ENCODE measurements at places on chromosomes 13 and 19.

- no peaks in the 10 kb centered on the region for H3K36me3 ChIP-seq
- H3K27ac ChIP-seq: no peak overlapping the region
- H3K4me3 ChIP-seq: no peak overlapping the region
- DNase-seq: no peak
Observed at GRCh38 chr13:76641056-76641455, 245.1 kb downstream of the KCTD12 start.

- H3K36me3 ChIP-seq: no peaks in the 10 kb centered on the region
- no peak for DNase-seq
- no peaks in the 10 kb centered on the region for H3K4me1 ChIP-seq
- no peak overlapping the region for H3K27ac ChIP-seq
- peaks cover 28% of the 10 kb centered on the region for H3K27me3 ChIP-seq
- H3K4me3 ChIP-seq: no peak overlapping the region
Observed at GRCh38 chr19:17457616-17458015, 3.1 kb downstream of the NXNL1 start.

DNA sequence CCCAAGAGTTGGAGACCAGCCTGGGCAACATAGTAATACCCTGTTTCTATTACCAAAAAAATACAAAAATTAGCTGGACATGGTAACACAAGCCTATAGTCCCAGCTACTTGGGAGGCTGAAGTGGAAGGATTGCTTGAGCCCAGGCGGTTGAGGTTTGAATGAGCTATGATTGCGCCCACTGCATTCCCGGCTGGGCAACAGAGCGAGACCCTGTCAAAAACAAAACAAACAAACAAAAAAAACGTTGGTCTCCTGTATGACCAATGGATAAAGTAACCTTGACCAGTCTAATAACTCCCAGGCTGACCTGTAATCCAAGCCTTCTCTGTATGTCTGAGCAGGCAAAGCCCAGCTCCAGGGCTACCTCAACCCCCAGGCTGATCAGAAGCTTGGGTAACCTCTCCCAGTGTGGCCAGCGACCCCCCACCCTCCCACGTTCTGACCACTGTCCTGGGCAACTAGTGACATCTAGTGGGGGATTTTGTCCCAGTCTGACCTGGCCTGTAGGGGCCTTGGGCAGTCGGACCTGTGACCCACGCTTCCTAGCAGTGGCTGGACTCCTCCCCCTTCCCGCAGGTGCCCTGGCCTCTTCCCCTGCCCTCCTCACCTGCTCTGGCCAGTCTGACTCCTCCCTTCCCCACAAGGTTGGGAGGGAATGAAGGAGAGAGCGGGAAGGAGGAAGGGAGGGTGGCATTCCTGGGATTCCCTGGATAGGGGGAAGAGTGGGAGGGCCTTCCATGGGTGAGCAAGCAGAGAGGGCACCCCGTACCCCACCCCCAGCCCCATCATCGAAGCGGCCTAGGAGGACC, 1.0 kb upstream of the BCAM start:
- no peak overlapping the region for H3K4me3 ChIP-seq
- peaks cover 4% of the 10 kb centered on the region for H3K27me3 ChIP-seq
- no peaks in the 10 kb centered on the region for H3K36me3 ChIP-seq
- no peak for DNase-seq

- no peaks in the 10 kb centered on the region for H3K36me3 ChIP-seq
- H3K4me1 ChIP-seq: peaks cover 2% of the 10 kb centered on the region
- no peak overlapping the region for H3K4me3 ChIP-seq
- no peak for DNase-seq
Observed at GRCh38 chr19:1764729-1765128, 11.4 kb downstream of the ONECUT3 start.

- peak; percentile 83 for DNase-seq
- no peak overlapping the region for H3K27ac ChIP-seq
- H3K4me1 ChIP-seq: peaks cover 40% of the 10 kb centered on the region
- peaks cover 4% of the 10 kb centered on the region for H3K27me3 ChIP-seq
- no peak overlapping the region for H3K4me3 ChIP-seq
Observed at GRCh38 chr19:54390942-54391577, 24.2 kb upstream of the TTYH1 start.

GRCh38 chr19:55262359-55262758, 3.5 kb upstream of the PPP6R1 start:
- H3K36me3 ChIP-seq: peaks cover 15% of the 10 kb centered on the region
- DNase-seq: no peak
- no peak overlapping the region for H3K4me3 ChIP-seq
- no peak overlapping the region for H3K27ac ChIP-seq
- peaks cover 13% of the 10 kb centered on the region for H3K4me1 ChIP-seq
- no peaks in the 10 kb centered on the region for H3K27me3 ChIP-seq

GRCh38 chr13:106139377-106139776, 396.1 kb downstream of the EFNB2 start:
- no peak overlapping the region for H3K4me3 ChIP-seq
- H3K27ac ChIP-seq: no peak overlapping the region
- H3K36me3 ChIP-seq: no peaks in the 10 kb centered on the region
- no peak for DNase-seq

- no peak for DNase-seq
- no peaks in the 10 kb centered on the region for H3K27me3 ChIP-seq
- no peaks in the 10 kb centered on the region for H3K4me1 ChIP-seq
- H3K36me3 ChIP-seq: no peaks in the 10 kb centered on the region
Observed at GRCh38 chr19:35052599-35053190, 11.2 kb downstream of the HPN start.
